ENCODE measurements at places on chromosomes 11 and 22.

GRCh38 chr22:41713004-41713403, 13.7 kb downstream of the MEI1 start:
- DNase-seq: no peak

DNA sequence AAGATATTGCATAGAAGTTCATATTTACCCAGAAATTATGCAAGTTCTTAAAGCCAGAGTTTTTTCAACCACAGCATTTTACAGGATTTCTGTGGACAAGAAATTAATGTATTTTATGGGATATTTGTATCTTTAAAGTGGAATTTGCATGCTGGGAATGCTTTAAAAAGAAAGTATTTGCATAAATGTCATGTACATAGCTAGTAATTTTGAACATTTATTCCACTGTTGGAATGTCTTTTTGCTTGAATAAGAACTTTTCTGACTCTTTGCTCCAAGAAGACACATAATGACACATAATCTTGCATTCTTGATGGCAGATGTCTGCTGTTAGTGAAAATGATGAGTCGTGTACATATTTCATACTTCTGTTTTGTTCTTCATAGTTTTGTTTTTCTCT, 66.6 kb downstream of the ATXN10 start:
- no peak for DNase-seq

- no peak for DNase-seq
Measured at GRCh38 chr22:28012832-28013460, 93.9 kb upstream of the PITPNB start.

DNA sequence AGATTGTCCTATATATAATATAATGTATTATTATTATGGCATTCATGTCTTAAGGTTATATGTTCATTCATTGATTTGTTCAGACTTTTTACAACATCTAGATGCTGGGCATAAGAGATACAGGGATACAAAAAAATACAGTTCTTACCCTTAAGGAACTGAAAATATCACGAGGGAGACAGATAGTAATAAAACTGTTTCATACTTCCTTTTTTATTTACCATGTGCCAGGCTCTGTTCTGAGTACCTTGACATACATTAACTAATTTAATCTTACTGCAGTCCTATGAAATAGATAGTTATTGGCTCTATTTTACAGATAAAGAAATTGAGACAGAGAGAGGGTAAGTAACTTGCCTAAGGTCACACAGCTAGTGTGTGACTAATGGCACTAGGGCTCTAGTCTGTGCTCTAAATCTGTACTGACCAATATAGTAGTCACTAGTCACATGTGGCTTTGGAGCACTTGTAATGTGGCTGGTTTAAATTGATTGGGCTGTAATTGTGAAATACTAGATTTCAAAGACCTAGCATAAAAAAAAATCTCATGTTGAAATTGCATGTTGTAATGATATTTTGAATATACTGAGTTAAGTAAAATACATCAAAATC, 21.3 kb downstream of the TRIM44 start:
- no peak for DNase-seq

GRCh38 chr11:26792941-26793340, 71.1 kb upstream of the SLC5A12 start:
- DNase-seq: no peak

GRCh38 chr11:4433856-4434255, 15.2 kb upstream of the OR52K2 start:
- DNase-seq: no peak

DNA sequence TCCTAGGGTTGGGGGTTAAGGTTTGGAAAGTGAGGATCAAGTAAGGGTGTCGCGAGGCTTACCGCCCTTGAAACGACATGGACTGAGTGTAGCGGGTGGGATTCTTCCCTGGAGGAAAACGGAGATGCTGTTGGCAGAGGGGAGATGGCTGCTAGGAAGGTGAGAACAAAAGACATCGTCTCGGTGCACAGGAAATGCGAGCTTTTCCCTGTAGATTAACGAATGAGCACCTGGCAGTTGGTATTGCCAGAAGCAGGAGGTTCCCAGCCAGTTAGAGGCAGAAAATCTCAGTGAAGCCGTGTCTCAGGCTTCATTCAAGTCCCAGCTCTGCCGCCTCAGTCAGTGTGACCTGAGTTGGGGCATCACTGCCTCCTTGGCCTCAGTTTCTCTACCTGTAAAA, 1.4 kb upstream of the LHFPL7 start:
- DNase-seq: no peak

DNA sequence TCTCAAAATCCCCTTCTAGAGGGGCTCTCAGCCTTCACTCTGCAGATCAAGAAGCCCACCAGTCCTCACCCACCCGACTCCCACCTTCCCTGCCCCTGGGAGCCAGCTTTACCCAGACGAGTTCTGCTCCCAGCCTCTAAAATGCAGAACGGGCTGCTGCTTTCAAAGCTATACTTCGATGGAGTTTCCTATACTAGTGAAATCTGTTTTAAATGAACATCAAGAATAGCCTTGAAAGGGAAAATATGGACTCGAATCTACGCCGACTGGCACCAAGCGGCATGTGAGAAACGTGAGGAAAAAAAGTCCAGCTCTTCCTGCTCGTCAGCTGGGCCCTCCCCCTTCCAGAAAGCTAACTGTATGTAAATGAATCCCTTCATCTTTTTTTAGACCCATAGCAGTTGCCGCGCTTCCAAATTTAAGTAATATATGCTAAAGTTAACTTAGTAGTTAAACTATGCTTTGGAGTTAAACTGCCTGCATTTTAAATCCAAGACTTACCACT, 211.7 kb downstream of the NTM start:
- no peak for DNase-seq

GRCh38 chr11:18375941-18376340, 18.4 kb upstream of the LDHA start:
- DNase-seq: no peak

DNA sequence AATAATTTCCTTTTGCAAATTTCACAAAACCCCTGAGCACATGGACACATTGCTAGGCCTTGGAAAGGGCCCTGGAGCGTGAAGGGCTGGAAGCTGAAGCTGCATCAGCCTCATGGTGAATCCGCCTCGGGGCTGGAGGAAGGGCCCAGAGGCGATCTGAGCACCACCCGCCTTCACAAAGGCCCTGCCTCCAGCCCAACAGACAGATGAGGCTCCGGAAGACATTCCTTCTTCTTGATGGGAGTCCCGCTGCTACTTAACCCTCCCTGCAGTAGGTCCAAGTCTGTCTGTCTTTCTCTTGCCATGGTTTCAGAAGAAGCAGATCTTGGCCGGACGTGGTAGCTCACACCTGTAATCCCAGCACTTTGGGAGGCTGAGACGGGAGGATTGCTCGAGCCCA, 16.5 kb downstream of the ARRB1 start:
- DNase-seq: no peak

DNA sequence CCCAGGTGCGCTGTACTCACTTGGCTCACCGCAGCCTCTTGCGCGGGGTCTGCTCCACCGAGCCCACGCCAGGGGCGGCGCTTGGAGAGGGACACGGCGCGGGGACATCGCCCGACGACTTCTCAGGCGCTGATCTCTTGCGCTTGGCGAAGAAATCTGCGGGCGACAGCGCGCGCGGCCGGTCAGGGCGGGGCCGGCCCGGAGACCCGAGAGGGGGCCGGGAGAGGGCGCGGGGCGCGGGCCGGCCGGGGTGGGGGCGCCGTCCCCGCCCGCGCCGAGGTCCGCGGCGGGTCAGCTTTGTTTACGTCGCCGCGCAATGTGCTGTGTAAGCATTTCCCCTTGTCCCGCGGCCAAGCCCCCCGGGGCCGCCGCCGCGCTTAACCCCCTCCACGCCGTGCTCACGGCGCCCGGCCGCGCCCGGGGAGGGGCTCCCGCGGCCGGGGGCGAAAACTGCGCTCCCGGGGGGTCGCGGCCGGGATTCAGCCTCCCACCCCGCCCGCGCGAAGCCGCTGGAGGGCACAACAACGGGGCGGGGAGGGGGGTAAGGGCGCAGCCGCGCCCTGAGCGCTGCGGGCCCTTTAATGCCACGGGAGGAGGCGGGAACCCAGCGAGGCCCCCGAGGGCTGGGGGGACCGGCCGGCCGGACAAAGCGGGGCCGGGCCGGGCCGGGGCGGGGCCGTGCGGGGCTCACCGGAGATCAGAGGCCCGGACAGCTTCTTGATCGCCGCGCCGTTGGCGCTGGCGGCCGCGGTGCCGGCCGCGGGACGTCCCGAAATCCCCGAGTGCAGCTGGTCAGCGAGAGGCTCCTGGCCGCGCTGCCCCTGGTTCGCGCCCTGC, 1.4 kb downstream of the CDKN1C start:
- no peak for DNase-seq

DNA sequence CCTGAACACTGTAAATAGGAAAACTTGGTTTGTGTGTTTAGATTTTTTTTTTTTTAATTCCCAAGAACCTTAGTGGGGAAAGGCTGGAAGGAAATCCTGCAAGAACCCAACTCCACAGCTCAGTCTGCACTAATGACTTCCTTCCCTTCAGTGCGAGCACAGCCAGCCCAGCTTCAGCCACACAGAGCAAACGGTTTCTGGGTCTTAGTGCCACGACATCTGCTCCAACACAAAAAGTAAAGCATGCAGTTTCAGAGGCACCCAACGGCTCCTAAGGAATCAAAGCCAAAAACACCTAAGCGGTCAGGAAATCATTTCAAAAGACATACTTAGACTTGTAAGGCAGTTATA, 236.1 kb downstream of the TTC28 start:
- no peak for DNase-seq

- no peak for DNase-seq
Measured at GRCh38 chr11:10515418-10515817, 25.6 kb downstream of the RNF141 start.

- no peak for DNase-seq
Measured at GRCh38 chr11:22234743-22235142, 41.9 kb downstream of the ANO5 start.

GRCh38 chr11:108666373-108666772, 1.5 kb downstream of the DDX10 start:
- DNase-seq: no peak

DNA sequence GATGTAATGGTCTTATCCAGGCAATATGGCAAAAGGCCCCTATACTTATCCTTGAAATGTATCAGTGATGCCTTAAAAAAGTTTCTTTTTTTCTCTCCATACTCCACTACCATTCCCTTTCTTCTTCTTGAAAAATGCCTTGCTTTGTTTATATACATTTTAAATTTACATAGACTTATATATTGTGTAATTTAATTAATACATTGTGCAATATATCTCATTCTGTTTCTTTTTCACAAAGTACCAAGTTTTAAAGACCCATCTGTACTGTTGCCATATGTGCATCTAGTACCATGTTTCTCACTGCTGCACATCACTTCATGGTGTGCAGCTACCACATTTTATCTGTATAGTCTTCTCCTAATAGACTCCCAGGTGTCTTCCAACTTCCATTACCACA, 7.5 kb downstream of the MMP8 start:
- no peak for DNase-seq

DNA sequence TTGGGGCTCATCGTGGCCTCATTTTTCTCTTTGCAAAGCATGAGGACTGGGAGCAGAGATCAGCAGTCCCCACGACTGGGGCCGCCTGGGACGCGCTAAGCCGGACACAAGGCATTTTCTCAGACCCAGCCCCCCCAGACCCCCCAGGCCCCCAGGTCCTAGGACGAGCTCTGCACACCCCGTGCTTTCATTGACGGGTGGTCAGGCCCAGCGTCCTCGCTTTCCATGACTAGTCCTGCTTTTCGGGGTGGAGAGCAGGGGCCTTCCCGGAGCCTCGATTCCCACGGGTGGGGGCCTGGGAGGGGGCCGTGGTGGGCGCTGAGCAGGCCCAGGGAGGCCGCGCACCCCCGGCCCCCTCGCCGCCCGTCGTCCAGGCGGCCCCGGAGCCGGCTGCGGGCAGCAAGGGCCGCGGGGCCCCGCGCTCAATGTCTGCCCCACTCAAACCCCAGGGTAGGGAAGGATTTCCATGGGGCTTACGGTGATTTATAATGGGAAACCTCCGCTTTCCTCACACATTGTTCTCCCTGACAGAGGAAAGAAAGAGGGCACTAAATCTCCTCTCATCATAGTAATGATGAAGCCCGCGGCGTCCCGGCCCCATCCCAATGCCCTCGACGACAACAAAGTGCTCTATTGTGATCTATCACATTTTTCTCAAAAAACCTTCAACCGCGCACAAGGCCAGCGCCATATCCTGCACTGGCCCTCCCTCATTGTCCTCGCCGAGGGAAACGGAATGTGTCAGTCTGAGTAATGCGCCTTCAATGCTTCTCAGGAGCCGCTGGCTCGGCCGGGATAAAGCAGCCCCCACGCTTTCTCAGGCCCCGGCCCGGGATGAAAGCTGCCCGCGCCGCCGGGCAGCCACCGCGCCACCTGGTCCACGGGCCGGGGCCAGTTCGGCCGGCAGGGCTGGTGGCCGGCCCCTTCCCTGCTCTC, 10.4 kb upstream of the LINC01488 start:
- DNase-seq: no peak

DNA sequence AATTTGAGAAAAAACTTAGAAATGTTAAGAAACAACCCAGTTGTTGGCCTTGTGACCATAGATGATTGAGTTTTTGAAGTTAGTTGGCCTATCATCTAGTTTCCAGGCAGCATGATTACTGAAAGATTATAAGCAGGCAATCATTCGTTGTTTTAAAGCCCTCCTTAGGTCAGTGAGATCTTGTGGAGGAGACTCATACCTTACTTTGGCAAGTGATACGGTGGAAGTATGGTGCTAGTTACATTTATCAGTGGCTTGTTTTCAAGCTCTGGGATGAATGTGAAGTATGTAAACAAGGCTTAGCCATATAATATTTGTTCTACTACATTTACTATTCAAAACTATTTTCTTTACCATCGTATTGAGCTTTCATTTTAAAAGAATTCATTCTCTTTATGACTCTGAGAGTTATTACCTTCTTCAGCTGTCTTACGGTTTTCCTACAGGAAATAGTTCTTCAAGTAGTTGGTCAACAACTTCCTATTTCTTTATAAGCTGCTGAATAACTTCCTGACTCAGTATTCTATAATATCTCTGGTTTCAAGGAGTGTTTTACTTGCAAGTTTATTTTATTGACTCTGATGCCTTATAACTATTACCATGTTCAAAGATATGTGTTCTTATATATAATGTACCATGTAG, 7.3 kb downstream of the YAP1 start:
- DNase-seq: no peak

GRCh38 chr11:69044111-69045013, 4.4 kb upstream of the TPCN2 start:
- DNase-seq: peak; percentile 20

DNA sequence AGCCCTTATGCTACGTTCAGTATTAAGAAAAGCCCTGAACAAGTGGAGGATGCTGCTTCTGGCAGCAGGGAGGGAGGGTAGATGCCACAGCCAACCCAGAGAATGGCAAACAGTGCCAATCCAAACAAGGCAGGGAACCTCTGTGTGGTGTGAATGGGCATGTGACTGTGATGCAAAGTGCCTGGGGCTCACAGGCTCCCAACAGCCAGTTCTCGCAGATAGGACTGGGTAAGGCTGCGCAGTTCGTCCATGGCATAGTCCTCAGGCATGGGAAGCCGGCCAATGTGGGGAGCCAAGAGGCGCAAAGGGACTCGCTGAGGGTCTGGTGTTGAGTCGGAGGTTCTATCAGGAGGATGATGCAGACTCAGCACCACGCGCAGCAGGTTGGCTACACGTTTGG, 4.8 kb upstream of the CHRNA10 start:
- DNase-seq: no peak

DNA sequence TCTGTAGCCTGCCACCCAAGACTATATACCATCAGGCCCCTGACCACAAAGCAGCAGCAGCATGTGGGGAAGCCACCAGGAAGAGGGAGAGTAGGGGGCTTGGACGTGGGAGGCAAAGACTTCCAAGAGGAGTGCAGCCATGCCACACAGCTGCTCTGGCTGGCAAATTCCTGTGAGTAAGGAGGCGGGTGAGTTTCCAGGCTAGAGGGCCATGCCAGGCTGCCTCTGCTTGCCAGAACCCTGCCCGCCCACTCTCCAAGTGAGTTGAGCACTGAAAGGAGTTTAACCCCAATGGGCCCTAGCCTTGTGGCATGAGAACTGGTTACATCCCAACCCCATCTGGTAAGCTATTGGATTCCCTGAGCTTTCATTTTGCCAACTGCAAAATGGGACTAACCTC, 4.7 kb upstream of the DGAT2 start:
- DNase-seq: no peak
